ENCODE measurements at places on chromosomes 16 and 17. TPM values are rescaled to one million over a fixed set of nuclear protein-coding genes. Genes with fewer than 3 reads are reported as not detected.
A peak's percentile ranks its signal among the peaks of the same experiment; 100 is the strongest.

GRCh38 chr16:28863929-28864793 lies 518 bp downstream of the SH2B1 start:
- no peak for DNase-seq
- H3K27ac ChIP-seq = peak overlapping the region; percentile 92
- H3K27me3 ChIP-seq = no peaks in the 10 kb centered on the region
- H3K4me1 ChIP-seq = peaks cover 17% of the 10 kb centered on the region

GRCh38 chr16:66427871-66428681 lies 981 bp downstream of the BEAN1 start:
- no peak overlapping the region for H3K27ac ChIP-seq
- peak overlapping the region; percentile 51 for H3K4me3 ChIP-seq
- no peaks in the 10 kb centered on the region for H3K27me3 ChIP-seq
- peak; percentile 24 for DNase-seq
- no peaks in the 10 kb centered on the region for H3K36me3 ChIP-seq
- H3K4me1 ChIP-seq = peaks cover 16% of the 10 kb centered on the region

Gene ALOX12
- 1.6 TPM for total RNA-seq

DNA sequence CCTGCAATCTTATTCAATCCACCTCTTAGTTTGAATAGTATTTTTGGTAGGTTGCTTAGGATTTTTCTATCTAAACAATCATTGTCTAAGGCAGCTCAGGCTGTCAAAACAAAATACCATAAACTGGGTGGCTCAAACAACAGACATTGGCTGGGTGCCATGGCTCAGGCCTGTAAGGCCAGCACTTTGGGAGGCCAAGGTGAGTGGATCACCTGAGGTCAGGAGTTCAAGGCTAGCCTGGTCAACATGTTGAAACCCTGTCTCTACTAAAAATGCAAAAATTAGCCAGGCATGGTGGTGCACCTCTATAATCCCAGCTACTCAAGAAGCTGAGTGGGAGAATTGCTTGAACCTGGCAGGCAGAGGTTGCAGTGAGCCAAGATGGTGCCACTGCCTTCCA lies 126.7 kb downstream of the CYLD start:
- no peaks in the 10 kb centered on the region for H3K27me3 ChIP-seq
- H3K4me3 ChIP-seq = no peak overlapping the region
- no peaks in the 10 kb centered on the region for H3K4me1 ChIP-seq
- H3K36me3 ChIP-seq = no peaks in the 10 kb centered on the region

DNA sequence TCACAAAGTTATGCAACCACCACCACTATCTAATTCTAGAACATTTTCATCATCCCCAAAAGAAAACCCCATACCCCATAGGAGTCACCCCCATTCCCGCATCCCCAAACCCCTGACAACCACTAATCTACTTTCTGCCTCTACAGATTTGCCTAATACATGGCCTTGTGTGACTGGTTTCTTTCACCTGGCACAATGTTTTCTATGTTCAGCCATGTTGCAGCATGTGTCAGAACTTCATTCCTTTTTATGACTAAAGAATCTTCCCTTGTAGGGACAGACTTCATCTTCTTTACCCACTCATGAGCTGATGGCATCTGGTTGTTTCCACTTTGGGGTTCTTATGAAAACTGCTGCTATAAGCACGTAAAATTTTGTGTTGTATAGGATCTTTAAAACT lies 34.6 kb downstream of the CYTH1 start:
- no peaks in the 10 kb centered on the region for H3K36me3 ChIP-seq
- H3K27me3 ChIP-seq = no peaks in the 10 kb centered on the region
- DNase-seq = no peak
- no peak overlapping the region for H3K4me3 ChIP-seq

- no peak overlapping the region for H3K4me3 ChIP-seq
- peaks cover 54% of the 10 kb centered on the region for H3K4me1 ChIP-seq
- no peaks in the 10 kb centered on the region for H3K36me3 ChIP-seq
- H3K27ac ChIP-seq = peak overlapping the region; percentile 43
These were observed 3.8 kb downstream of the IL21R start for GRCh38 chr16:27405546-27406451.

Gene KRT16
- total RNA-seq = not detected

GRCh38 chr16:22217890-22218730 lies 12.0 kb downstream of the EEF2K start:
- no peak overlapping the region for H3K4me3 ChIP-seq
- peak overlapping the region; percentile 54 for H3K27ac ChIP-seq
- peaks cover 9% of the 10 kb centered on the region for H3K4me1 ChIP-seq
- H3K36me3 ChIP-seq = peaks cover 16% of the 10 kb centered on the region
- DNase-seq = no peak
